ENCODE measurements at places on chromosomes 6 and 20.

- no peak for DNase-seq
These were observed 30.0 kb downstream of the DZANK1 start for GRCh38 chr20:18436847-18437246.

DNA sequence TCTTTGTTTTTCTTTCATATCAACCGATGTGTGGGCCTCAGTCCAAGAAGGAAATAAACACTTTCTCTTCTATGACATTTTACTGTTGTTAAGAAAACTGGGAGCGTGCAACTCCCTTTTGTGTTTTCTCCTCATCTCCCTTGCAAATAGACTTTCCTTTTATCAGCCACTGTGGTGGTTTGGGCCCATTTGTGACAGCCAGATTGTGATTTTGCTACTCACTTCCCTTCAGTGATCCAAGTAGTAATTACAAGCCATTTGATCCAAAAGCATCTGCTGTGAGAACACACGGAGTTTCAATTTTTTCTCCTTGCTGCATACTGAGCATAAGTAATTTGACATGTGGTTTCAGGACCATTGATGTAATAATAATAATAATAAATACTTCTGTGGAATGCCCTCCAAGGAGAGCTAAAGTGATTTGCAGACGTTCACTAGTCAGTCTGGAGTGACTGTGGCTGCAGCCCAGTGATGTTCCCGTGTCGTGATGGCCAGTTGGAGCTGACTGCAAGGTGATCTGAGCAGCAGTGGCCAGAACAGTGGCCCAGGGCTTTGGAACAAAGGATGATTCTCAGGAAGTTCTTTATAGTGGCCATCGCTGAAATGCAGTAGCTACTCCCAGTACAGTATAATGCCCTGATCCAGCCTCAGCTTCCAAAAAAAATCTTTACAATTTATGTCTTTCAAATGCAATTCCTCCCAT is 91.9 kb upstream of the CLDN20 start:
- no peak for DNase-seq

- DNase-seq = no peak
These were observed 117.0 kb downstream of the STXBP5 start for GRCh38 chr6:147321260-147321659.

- DNase-seq = no peak
These were observed 8.9 kb downstream of the CD164 start for GRCh38 chr6:109373331-109373730.

DNA sequence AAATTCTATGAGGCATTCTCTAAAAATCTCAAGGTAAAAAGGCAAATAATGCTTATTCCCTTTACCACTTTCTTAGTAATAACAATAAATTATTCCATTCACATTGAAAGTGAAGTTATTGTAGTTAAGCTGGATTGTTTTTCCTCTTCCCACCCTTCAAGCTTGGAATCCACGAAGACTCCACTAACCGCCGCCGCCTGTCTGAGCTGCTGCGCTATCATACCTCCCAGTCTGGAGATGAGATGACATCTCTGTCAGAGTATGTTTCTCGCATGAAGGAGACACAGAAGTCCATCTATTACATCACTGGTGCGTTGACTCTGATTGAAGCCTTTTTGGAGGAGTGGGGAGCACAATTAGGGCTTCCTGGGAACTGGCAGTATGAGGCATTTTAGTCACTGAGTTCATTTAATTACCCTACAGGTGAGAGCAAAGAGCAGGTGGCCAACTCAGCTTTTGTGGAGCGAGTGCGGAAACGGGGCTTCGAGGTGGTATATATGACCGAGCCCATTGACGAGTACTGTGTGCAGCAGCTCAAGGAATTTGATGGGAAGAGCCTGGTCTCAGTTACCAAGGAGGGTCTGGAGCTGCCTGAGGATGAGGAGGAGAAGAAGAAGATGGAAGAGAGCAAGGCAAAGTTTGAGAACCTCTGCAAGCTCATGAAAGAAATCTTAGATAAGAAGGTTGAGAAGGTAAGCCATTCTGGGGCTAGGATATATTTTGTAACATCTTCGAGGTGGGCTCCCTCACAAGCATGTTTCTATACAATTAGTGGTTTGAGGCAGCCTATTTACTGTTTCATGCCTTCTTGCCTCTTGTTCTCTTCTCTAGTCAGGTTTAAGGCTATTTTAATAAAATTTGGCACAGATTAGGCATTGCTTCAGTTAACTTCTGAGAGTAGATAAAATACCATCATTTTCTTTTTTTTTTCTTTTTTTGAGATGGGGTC is 4.9 kb downstream of the HSP90AB1 start:
- DNase-seq = no peak

DNA sequence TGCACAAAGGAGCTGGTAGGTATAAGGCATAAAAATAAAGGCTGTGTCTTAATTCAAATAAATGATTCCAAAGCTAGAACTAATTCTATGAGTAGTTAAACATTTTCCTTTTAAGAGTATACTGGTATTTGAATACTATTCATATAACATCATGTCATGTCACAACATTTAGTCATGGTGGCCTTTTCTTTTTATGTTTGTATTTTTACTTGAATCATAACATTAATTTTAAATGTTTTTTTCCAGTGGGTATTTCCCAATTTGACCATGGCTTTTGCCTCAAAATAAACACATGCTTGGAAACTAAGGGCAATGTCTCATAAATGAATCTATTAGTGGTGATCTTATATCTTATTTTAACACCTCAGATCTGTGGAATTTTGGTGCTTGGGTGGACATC is 177.1 kb downstream of the CD109 start:
- DNase-seq = no peak

DNA sequence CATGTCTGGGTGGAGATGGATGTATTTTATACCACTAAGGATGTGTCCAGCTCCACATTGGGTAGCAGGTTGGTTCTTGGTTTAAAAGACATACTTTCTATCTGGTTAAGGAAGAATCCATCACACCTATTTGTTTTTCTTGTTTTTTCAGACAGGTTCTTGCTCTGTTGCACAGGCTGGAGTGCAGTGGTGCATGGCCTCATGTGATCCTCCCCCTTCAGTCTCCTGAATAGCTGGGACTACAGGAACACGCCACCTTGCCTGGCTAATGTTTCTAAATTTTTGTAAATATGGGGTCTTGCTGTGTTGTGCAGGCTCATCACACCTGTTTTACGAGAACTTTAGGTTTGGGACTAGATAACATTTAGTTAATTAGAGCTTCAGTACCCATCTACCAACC is 115.7 kb upstream of the PRND start:
- DNase-seq = no peak

DNA sequence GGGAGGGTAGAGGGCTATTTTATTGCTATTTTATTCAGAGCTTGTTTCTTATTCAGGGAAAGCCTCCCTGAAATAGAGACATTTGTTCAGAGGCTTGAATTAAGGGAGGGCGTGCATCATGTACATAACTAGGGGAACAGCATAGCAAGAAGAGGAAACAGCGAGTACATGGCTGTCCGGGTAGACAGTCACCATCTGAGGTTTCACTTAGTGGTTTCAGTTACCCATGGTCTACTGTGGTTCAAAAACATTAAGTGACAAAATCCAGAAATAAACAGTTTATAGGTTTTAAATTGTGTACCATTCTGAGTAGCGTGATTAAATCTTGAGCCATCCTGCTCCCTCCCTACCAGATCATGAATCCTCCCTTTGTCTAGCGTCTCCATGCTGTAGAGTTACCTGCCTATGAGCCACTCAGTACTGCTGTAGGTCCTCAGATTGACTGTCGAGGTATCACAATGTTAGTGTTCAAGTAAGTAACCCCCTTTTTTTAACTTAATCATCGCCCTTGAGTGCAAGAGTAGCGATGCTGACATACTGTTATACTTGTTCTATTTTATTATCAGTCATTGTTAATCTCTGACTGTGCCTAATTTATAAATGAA is 791.5 kb downstream of the TFAP2A start:
- DNase-seq = no peak
